Cardiac septum (tissue), 1 donor: ENCODE measurements at places on chromosomes 11 and 22. TPM values are rescaled to one million over a fixed set of nuclear protein-coding genes. Genes with fewer than 3 reads are reported as not detected.

TMPRSS6 gene
- total RNA-seq: not detected

OR51B4 gene
- total RNA-seq: not detected

OR56A1 gene
- total RNA-seq: not detected

NXPE4 gene
- not detected for total RNA-seq

OR8D1 gene
- total RNA-seq: not detected

GRCh38 chr11:66670816-66671215 lies 6.9 kb downstream of the RBM4B start:
- no peak for DNase-seq

DNA sequence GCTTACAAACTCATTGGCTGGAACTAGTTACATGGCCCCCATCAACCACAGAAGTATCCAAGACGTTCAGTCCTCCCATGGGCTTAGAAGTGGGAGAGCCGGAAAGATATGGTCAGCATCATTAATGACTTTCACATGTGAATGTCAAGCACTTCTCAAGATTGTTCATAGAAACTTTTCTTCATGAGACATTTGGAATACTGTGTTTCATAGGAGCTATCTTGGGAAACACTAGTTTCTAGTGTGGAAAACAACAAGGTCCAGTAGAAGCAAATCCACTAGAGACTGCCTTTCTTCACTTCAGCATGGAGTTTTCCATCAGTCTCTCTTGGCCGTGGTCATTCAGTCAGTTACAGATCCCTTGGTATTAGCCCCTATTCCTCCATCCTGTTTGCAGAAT lies 160.9 kb downstream of the C11orf91 start:
- DNase-seq: no peak

GRCh38 chr22:44496844-44497217 lies 1.2 kb downstream of the RTL6 start:
- no peak for DNase-seq

DNA sequence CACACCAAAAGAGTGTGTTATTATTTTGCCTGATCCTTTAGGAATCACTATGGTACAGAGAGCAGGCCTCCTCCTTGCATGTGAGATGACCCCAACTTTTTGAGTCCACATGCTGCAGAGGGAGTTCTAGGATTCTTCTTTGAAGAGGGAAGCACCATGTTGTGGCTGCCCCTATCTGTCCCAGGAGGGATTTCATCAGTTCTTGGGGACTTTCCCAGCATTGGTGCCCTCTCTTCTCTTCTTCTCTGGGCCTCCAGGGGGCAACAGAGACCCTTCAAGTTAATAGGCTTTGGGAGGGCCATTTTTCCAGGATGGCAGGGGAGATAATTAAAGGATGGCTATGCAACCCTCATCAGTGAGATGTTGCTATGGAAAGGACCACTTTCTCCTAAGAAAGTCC lies 3.6 kb downstream of the MMP1 start:
- no peak for DNase-seq

DNA sequence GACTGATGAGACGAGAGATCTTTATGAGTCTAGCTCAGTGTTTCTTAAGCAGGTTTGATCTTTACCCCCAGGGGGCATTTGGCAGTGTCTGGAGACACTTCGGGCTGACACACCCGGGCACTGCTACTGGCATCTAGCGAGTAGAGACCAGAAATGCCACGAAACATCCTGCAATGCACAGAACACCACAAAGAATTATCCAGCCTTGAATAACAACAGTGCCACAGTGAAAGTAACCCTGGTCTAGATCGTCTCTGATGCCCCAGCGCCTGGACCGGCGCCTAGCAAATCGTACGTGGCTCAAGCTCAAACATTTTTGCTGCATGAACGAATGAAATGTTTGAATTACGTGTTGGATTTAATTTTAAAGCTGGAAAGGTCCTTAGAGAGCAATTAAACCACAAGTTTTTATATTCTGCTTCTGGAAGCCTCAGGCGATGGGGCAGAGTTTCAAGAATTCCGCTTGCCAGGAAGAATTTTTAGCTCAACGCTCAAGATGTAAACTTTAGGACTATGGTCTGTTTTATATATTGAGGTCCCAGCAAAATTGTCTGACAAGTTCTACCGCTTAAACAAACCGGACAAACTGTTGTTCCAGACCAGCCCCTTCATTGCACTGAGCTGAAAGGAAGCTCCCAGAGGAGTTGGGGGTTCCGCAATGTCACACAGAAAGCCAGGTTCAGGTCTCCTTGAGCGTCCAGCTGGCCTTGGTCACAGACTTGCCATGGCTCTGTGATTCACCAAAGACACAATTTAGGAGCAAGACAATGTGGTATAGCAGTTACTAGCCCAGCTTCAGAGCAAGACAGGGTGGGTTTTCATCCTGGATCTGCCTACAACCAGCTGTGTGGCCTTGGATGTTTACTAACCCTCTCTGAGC lies 44.2 kb upstream of the SMTN start:
- DNase-seq: peak; percentile 57

DNA sequence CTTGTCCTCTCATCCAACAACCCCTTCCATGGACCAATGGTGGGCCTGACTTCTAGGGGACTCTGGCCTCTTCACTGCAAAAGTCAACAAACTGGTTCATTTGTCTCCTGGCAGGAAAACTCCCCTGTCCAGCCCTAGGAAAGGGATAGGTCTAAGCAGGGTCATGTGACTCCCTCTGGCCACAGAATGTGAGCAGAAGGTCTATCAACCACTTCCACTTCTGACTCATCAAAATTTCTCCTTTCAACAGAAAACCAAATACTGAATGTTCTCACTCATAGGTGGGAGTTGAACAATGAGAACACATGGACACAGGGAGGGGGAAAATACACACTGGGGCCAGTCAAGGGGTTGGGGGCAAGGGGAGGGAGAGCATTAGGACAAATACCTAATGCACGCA lies 1.3 kb upstream of the ISX start:
- no peak for DNase-seq

GRCh38 chr22:31627223-31627731 lies 34.7 kb downstream of the PISD start:
- DNase-seq: no peak

DNA sequence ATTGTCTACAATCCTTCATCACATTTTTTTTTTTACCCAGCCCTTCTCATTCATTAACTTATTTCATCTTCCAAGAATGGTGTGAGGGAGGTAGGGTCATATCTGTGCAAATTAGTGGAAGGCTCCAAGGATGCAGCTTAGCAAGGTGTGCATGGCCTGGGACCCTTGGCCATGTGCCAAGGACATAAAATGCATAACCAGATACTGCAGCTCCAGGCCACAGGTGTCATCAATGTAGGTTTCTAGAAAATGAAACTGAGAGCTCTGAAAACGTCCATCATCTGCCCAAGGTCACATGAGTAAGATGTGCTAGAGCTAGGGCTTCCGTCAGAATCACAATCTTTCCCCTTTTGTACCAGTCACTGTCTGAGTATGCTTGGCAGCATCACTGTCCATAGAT lies 29.8 kb downstream of the ANKK1 start:
- DNase-seq: no peak

DNA sequence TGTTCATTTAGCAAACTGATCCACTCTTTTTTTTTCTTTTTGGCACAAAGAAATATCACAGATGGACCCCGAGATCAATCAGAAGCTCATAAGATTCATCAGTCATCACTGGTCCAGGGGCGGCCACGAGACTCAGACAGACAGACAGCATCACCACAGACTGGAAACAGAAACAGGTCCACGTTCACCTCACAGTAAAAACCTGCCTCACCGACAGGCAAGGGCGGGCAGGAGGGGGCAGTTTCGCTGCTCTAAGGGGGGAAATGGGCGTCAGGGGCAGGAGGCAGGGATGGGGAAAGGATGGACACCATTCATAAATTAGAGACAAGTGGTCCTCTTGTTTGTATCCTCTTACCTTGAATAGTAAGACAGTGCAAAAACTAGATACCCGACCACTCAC lies 16.5 kb downstream of the CHST1 start:
- DNase-seq: no peak

DNA sequence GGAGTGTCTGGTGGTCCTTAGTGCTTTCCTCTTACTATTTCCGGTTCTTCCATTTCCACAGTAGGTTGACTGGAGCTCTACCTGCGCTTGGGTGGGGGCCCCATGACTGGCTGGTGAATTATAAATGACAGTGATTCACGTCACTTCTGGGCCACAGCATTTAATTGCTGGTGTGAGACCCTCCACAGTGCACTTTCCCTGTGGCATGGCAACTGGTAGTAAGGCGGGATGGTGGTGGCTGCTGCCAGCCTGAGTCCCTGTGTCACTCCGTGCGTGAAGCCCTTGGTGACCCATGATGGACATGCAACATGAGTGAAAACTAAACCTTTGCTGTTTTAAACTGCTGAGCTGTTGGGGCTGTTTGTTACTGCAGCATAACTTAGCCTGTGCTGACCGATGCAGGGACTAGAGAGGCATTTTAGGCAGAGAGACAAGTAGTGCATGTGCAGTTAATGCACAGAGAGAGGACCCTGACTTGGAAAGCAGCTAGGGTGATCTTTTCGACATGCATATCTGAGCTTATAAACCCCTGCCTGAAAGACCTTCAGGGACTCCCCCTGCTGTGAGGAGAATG lies 3.1 kb downstream of the PRDM11 start:
- peak; percentile 43 for DNase-seq

GRCh38 chr11:32432565-32432964 lies 2.8 kb downstream of the WT1 start:
- DNase-seq: no peak

DNA sequence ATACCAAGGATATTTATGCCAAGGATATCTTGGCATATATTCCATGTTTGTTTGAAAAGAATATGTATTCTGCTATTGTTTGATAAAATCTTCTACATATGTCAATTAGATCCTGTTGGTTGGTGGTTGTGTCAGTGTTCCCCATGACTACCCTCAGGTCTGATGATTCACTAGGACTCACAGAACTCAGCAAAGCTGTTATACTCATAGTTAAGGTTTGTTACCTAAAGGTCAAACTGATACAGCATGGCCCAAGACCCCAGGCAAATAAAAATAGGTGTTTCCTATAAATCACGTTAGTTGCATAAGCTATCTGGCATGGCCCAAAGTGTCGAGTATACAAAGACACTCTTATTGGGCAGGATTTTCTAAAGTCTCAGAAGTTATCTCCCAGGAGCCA lies 30.2 kb upstream of the B3GNT6 start:
- no peak for DNase-seq

DNA sequence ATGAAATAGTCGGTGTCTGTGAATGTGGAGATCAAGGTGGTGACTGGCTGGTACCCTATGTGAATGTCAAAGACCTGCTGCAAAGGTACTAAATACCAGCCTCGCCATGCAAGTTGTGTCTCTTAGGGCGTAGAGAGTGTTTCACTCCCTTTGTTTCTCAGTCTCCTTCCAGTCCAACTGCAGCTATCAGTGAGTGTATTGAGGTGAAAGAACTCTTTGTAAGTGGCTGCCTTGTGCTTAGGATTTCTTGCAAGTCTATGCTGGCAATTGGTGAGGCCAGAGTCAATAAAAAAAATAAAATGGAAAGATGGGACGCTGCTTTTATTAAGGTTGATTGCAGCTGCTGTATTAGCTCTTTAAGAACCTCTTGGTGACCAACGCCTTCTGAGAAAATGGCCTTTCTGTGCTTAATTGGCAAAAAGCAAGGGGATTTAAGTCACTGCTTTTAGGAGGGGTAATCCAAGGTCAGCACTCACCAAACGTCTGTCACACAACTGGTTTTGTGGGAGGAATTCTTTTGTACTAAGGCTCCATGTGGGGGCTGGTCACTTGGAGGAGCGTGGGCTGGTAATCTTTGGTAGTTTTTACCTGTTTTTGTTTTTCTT lies 95.1 kb downstream of the PARVA start:
- no peak for DNase-seq

- DNase-seq: no peak
Observed at GRCh38 chr11:76230392-76230791, 24.1 kb upstream of the WNT11 start.

DNA sequence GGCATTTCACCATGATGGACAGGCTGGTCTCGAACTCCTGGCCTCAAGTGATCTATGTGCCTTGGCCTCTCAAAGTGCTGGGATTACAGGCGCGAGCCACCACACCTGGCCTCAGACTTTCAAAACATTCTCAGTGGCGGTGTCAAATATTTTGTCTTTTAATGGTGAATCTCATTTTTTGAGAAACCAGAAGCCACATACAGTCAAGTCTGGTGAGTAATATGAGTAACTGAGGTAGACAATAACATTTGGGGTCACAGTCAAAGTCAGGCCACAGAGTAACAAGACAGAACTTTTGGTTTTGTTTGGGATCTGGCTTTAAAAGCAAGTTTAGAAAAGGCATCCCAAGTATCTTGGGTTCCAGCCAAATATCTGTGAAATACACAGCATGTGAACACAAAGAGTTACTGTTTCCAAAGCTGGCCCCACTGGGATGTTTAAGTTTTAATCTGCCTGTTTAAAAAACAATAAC lies 5.6 kb upstream of the TMA7B start:
- DNase-seq: no peak

GRCh38 chr11:45860764-45861510 lies 13.7 kb downstream of the CRY2 start:
- DNase-seq: no peak

GRCh38 chr11:80970037-80970436 lies 1529.2 kb upstream of the TENM4 start:
- DNase-seq: no peak

- peak; percentile 74 for DNase-seq
Observed at GRCh38 chr11:95229993-95230809, 801 bp downstream of the SESN3 start.

DNA sequence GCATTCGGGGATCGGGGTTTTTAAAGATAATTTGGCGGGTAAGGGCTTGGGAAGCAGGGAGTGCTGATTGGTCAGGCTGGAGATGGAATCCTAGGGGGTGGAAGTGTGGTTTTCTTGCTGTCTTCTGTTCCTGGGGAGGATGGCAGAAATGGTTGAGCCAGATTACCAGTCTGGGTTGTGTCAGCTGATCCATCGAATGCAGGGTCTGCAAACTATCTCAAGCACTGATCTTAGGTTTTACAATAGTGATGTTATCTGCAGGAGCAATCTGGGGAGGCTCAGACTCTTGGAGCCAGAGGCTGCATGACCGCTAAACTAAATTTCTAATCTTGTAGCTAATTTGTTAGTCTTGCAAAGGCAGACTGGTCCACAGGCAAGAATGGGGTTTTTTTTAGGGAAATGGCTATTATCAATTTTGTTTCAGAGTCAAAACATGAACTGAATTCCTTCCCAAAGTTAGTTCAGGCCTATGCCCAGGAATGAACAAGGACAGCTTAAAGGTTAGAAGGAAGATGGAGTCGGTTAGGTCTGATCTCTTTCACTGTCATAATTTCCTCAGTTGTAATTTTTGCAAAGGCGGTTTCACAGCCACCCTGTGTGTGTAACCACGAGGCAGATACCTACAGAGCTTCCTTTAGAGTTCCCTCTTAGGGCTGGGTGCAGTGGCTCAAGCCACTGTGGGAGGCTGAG lies 10.2 kb downstream of the SCGB1A1 start:
- DNase-seq: no peak

GRCh38 chr11:27112946-27113345 lies 72.3 kb downstream of the BBOX1 start:
- DNase-seq: no peak

DNA sequence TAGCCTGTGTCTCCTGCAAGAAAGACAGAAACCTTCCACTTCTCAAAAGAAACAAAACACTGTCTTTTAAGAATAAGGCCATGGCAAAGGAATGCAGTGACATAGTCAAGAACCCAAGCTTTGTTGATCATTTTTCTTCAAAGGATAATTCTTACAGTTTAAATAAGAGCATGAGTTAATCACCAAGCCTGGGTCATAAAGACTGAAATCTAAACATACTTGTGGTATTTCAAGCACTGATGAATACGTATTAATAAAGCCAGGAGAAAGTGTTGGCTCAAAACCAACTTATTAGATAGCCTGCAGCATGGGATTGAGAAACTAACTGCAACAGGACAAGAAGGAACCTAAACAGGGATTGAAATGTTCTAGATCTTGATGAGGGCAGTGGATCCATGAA lies 143.3 kb upstream of the MTNR1B start:
- no peak for DNase-seq

- no peak for DNase-seq
Observed at GRCh38 chr11:696955-697491, 1.4 kb downstream of the TMEM80 start.
